ENCODE measurements at places on chromosomes 12 and 14.

- DNase-seq = no peak
These were observed 73.0 kb downstream of the SERPINA3 start for GRCh38 chr14:94685166-94685581.

DNA sequence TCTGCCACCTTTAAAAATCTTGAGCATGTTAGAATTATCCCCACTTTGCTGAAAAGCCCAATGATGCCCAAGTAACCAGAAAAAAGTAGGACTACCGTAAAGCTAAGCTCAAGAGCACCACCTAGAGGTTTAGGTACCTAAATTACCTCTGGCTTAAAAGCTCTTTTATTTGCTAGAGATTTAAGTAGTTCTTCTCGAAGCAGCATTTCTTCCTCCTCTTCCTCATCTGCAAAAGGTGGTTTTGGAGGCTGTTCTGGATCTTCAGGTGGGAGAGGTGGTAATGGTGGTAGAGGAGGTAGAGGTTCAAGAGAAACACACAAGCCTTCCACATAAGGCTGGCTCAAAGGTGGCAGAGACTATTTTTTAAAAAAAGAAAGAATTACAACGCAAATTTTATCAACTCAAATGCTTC is 26.9 kb downstream of the ZFC3H1 start:
- DNase-seq = no peak

DNA sequence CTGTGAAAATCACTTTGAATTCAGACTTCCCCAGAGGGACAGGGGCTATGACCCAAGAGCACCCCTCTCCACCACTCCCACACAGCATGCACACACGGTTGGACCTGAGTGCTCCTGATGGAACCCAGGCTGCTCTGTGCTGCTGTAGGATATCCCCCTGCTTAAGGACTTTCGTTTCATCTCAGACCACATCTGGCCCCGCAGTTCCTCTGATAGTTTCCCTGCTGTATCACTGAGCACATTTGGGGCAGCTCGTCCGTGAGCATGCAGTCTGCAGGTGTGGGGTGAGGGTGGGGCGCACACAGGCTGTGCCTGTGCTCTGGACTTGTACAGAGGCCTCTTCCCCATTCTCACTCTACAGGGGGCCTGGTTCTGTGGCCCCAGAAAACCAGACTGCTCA is 345.2 kb upstream of the FKBP4 start:
- no peak for DNase-seq

DNA sequence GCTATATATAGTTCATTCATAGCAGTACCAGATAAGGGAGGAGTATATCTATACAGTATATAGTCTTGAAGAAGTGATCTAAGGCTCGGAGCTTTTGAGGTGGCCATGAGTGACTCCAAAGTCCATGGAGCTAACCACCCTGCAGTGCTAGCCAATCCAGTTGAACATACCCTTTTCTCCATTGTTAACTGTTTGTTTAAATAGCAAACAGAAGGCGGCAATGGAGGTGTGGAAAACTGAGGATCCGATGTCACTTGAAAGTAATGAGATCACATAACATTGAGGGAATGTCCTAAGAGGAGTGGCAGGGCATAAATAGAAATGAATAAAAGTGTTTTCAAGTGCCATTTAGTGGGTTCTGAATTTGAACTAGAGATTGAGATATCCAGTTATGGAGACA is 12.4 kb upstream of the SNAPC1 start:
- DNase-seq = no peak

Data from activated T-cell treated with anti-CD3 and anti-CD28 coated beads, Interleukin-2, amount 50 U/mL, for 1 hour (primary cell).